Endothelial cell (in vitro differentiated cells): ENCODE measurements at places on chromosomes 13 and 19. TPM values are rescaled to one million over a fixed set of nuclear protein-coding genes. Genes with fewer than 3 reads are reported as not detected.
A peak's percentile ranks its signal among the peaks of the same experiment; 100 is the strongest.

The OPA3 gene
- total RNA-seq, result 13.4 TPM

The CACNA1A gene
- total RNA-seq, result 9.0 TPM

DNA sequence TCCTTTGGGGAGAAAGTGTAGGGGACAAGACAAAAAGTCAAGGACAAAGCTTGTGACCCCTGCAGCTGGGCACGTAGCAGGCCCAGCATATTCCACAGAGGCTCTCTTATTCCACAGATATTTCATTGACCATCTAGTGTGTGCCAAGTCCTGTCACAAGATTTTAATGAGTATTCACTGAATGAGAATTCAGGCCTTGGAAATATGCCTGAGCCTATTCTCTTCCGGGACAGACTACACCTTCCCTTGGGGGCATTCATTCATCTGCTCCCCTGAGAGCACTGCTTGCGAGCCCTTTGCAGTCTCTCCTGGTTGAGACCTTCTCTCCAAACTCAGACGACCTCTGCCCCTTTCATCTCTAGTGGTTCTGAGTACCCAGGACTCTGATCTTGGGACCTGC lies 25.5 kb downstream of the ERICH6B start:
- DNase-seq, result no peak
- no peak overlapping the region for H3K4me3 ChIP-seq
- no peaks in the 10 kb centered on the region for H3K36me3 ChIP-seq

DNA sequence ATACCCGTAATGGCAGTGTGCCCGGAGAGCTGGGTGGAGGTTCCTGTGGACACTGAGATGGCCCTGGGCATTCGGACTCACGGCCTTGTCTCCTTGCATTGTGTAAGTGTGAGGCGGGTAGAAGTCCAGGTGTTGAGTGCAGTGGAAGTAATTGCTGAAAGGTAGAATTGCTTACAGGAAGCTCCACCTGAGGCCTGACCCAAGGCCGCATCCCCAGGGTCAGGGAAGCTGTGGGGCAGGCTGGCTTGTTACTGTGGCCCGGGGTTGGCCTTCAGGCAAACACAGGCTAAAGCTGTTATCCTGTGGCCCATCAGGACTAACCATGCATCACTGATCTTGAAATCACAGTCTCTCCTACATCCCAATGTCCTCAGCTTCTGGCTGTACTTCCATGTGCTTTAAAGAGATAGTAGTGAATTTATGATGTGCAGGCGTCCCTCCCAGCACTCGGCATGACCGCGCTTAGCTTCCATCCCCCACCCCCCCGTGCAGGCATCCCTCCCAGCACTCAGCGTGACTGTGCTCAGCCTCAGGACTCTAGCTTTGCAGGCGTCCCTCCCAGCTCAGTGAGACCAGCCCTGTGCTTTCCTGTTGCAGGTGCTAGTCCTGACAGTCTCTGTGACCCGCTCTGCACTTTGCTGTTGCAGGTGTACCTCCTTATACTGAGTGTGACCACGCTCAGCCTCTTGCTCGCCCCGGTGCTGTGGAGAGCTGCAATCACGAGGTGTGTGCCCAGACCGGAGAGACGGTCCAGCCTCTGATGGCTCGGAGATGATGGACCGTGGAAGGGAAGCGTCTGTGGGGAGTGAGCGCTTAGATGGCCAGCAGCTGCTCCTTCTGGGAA lies 35.6 kb upstream of the TFDP1 start:
- peaks cover 70% of the 10 kb centered on the region for H3K4me1 ChIP-seq
- peak overlapping the region; percentile 31 for H3K4me3 ChIP-seq
- DNase-seq, result no peak
- H3K36me3 ChIP-seq, result peaks cover 42% of the 10 kb centered on the region
- H3K27ac ChIP-seq, result peak overlapping the region; percentile 3

DNA sequence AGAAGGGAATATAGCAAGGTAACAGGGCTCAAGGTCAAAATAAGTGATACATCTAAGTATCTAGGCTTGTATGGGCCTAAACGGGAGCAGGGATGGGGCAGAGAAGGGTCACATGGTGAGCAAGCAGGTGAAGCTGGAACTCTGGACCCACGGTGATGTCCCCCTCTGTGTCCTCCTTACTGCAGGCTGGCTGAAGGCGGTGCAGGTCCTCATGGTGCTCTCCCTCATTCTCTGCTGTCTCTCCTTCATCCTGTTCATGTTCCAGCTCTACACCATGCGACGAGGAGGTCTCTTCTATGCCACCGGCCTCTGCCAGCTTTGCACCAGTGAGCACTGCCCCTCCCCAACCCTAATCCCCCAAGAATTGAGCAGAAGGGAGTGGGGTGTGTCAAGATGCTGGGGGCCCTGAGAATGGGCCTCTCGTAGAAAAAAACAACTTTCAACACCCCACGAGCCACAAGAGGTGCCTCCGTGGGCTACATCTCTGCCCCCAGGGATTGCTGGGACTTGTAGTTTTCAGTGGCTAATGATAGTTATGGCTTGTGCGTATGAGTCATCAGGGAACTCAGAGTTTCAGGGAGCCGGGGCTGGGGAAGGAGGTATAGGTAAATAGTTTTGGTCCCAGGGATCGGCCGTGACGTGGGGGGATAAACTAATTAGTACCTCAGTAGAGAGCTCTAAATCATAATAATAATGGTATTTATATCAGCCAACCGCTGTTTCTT lies 4.0 kb downstream of the EMP3 start:
- H3K27me3 ChIP-seq, result peaks cover 8% of the 10 kb centered on the region
- peak overlapping the region; percentile 91 for H3K4me3 ChIP-seq
- peak overlapping the region; percentile 50 for H3K27ac ChIP-seq
- no peak for DNase-seq
- H3K4me1 ChIP-seq, result peaks cover 28% of the 10 kb centered on the region
- H3K36me3 ChIP-seq, result no peaks in the 10 kb centered on the region

GRCh38 chr19:15557223-15557622 lies 48.9 kb downstream of the CYP4F22 start:
- no peaks in the 10 kb centered on the region for H3K4me1 ChIP-seq
- H3K27ac ChIP-seq, result no peak overlapping the region
- H3K27me3 ChIP-seq, result peaks cover 15% of the 10 kb centered on the region
- no peak for DNase-seq

DNA sequence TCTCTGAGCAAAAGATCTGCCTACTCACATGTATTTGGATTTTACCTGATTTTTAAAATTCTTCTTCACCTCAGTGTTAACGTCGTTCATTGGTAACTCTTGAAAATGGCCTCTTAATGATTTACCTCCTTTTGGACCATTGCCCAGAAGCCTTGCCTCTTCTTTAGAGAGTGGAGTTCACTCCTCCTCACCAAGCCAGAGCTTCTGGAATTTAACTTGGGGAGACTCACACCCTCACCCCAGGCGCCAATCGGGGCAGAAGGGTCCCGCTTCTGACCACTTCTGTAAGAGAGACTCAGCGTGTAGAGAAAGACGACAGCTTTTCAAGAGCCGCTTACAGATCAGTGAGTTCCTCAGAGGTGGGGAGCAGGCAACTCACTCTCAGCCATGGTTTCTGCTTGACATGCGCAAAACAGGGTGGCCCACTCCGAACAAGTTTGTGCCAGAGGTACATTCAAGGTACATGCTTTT lies 2.7 kb downstream of the PNMA8C start:
- H3K4me1 ChIP-seq, result peaks cover 15% of the 10 kb centered on the region
- peak overlapping the region; percentile 49 for H3K27ac ChIP-seq
- no peaks in the 10 kb centered on the region for H3K36me3 ChIP-seq

The CBLC gene
- total RNA-seq, result 0.85 TPM

DNA sequence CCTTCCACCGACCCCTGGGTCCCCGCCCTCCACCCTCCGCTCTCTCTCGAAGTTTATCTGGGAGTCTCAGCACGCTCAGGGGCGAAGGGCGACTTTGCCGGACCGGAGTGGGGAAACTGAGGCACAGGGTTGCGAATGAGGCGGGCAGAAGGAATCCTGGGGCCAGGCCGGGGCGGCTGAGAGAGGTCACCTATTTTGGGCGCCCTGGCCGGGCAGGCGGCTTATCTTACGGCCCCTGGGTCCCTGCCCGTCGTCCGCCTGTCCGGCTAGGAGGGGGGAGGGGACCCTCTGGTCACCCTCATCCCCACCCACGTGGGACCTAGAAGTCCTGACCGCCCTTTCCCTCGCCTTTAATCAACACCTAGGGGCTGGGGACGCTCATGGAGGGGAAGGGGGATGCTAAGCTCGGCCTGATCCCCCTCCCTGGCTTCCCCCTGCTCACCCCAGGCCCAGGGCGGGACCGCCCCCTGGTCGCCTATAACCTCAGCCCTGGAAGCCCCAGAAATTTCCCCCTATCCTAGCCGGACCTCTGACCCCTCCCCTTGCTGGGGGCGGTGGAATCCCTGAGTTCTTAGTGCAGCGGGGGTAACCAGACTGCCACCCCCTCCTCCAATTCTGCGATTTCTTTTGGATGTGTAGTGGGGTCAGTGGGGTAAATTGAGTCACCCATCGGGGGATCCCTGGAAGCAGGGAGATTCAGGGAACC lies 556 bp downstream of the TRIP10 start:
- H3K36me3 ChIP-seq, result peaks cover 16% of the 10 kb centered on the region
- peaks cover 17% of the 10 kb centered on the region for H3K4me1 ChIP-seq
- peaks cover 22% of the 10 kb centered on the region for H3K27me3 ChIP-seq
- DNase-seq, result peak; percentile 46
